Bronchial epithelial cell (primary cell): ENCODE measurements at places on chromosomes 11 and 22. TPM values are rescaled to one million over a fixed set of nuclear protein-coding genes. Genes with fewer than 3 reads are reported as not detected.

The CCDC116 gene
- total RNA-seq = not detected in 2 replicates

DNA sequence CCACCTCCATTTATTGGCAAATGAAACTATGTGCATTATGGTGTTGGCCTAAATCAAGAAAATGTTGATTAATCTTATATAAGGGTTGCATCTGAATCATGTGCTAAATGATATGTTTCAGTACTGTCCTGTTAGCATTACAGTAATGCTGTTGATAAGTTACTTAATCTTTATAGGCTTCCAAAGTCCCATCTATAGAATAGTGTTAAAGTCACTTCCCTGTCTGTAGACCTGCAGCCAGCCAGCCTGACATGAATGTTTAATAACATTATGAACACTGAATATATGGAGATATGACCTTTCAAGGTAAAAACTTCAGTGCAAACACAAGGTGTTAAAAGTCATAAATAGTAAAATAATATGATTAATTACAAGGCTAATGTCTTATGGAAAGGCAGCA, 3.6 kb upstream of the TOM1 start:
- no peak for DNase-seq

DNA sequence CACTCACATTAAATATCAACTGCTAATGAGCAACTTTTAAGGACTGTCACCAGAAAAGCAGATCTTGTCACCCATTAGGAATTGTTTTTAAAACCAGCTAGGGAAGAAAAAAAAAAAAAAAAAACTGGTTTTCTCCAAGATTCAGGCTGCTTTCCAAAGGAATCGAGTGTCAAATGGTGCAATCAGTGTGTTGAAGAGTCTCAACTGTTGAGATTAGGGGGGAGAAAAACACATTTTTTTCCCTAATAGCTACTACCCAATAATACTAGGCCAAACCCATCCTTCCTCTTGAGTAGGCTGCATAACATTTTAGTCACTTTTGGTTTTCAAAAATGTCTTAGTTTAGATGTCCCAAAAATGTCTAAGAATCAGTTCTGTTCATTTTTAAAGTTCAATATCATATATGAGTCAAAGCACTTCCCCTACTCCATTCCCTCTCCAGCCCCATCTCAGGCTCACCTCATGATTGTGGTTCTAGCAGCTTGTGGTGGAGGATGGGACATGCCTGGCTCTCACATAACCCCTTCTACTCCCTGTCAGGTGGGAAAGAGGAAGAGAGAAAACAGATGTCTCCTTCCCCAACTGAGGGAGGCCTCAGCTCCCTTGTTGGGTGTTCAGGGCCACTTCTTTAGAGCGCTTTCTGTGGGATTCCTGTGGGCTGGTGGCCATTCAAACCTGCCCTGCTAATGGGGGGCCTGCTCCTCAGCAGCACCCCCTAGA, 193.6 kb downstream of the CWF19L2 start:
- DNase-seq = no peak

The CRYBB2 gene
- total RNA-seq = not detected in 2 replicates
